ENCODE measurements at places on chromosomes 6 and 20. TPM values are rescaled to one million over a fixed set of nuclear protein-coding genes. Genes with fewer than 3 reads are reported as not detected.

The TCF15 gene
- 11.8 TPM for total RNA-seq

The AK9 gene
- total RNA-seq, result 11.7 TPM

The OGFR gene
- total RNA-seq, result 21.0 TPM

The PHACTR3 gene
- 6.8 TPM for total RNA-seq

The FNDC11 gene
- total RNA-seq, result 0.15 TPM

The KCNK16 gene
- not detected for total RNA-seq

The FAM217A gene
- not detected for total RNA-seq

The IL22RA2 gene
- not detected for total RNA-seq

The OR2J3 gene
- not detected for total RNA-seq

The RFX6 gene
- total RNA-seq, result not detected

The KIF16B gene
- 17.8 TPM for total RNA-seq

The FAM83B gene
- 3.3 TPM for total RNA-seq

The ARHGAP40 gene
- not detected for total RNA-seq

The GFOD1 gene
- 33.7 TPM for total RNA-seq

The MOCS1 gene
- 24.7 TPM for total RNA-seq

The VGLL2 gene
- not detected for total RNA-seq

The C6orf141 gene
- total RNA-seq, result 0.32 TPM

The GSTA3 gene
- total RNA-seq, result not detected

The GRM4 gene
- total RNA-seq, result not detected

The LY6G5B gene
- total RNA-seq, result 3.9 TPM

The TFAP2A gene
- 0.97 TPM for total RNA-seq

The PPP1R16B gene
- total RNA-seq, result 9.4 TPM

The NRSN1 gene
- total RNA-seq, result not detected

The USP49 gene
- total RNA-seq, result 1.3 TPM

The CAPN11 gene
- 0.40 TPM for total RNA-seq

The TP53TG5 gene
- 2.1 TPM for total RNA-seq

The POLR1H gene
- 16.1 TPM for total RNA-seq

The BIRC7 gene
- total RNA-seq, result not detected

The SOX18 gene
- 36.8 TPM for total RNA-seq

The MYT1 gene
- 0.20 TPM for total RNA-seq

The SIRPD gene
- not detected for total RNA-seq

The EMILIN3 gene
- total RNA-seq, result 4.3 TPM

The SUMO4 gene
- 0.32 TPM for total RNA-seq

The SNPH gene
- total RNA-seq, result 7.8 TPM

The PREX1 gene
- total RNA-seq, result 8.3 TPM

The POU5F1 gene
- total RNA-seq, result 0.67 TPM

The CALHM4 gene
- 0.32 TPM for total RNA-seq

The MYO6 gene
- 5.5 TPM for total RNA-seq

The CGA gene
- 0.59 TPM for total RNA-seq

The MAP3K7 gene
- total RNA-seq, result 16.4 TPM

The OR2H1 gene
- not detected for total RNA-seq

The SHLD1 gene
- 6.9 TPM for total RNA-seq

The EYS gene
- not detected for total RNA-seq

The CTCFL gene
- not detected for total RNA-seq

The PRR18 gene
- total RNA-seq, result not detected

The DLK2 gene
- total RNA-seq, result 1.2 TPM

The DEFB132 gene
- total RNA-seq, result not detected

The LCA5 gene
- total RNA-seq, result 2.4 TPM

The BTNL2 gene
- total RNA-seq, result not detected

The SLC26A8 gene
- not detected for total RNA-seq

The FOXF2 gene
- not detected for total RNA-seq

The RSPH4A gene
- 0.17 TPM for total RNA-seq

Measured in left ventricle myocardium superior (tissue), 1 donor.